CD4-positive, alpha-beta T cell treated with Interferon gamma for 1 hour (primary cell): ENCODE measurements at places on chromosomes 3 and 15.

GRCh38 chr15:96350934-96351724, 20.6 kb downstream of the NR2F2 start:
- DNase-seq = no peak

DNA sequence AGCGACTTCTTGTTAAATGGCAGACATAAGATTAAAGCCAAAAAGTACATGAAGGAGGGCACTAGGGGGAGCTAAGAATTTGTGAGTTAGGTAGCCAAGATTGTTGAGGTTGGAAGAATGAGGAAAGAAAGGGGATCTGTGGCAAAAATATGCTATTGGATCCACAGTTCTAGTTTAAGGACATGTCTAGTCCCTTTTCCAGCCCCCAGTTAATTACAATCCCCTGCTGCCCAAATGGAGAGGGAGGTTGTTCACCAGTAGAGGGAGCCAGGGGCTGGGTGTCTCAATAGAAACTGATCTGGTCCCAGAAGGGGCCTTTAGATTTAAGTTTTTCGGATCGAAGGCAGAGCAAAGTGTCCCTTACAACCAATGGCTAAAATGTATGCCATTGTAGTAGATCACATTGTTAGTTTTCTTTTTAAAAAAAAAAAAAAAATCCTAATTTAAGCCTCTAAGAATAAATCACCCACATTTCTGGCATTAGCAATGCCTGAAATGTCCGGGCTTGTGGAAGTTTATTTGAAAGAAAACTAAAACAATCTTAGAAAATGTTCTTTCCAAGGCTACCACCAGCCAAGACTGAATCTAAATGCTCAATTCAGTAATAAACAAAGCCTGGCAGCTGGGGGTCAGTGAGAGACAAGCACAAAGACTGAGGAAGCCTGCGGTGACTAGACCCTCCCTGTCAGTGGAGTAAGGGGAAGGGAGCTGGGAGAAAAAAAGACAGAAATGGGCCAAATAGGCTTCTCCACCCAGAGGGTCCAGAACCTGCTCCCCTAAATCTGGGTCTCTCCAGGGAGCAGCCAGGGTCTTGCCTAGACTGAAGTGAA, 7.1 kb downstream of the COL8A1 start:
- no peak for DNase-seq

GRCh38 chr15:73028831-73029451, 23.3 kb upstream of the NEO1 start:
- no peak for DNase-seq

DNA sequence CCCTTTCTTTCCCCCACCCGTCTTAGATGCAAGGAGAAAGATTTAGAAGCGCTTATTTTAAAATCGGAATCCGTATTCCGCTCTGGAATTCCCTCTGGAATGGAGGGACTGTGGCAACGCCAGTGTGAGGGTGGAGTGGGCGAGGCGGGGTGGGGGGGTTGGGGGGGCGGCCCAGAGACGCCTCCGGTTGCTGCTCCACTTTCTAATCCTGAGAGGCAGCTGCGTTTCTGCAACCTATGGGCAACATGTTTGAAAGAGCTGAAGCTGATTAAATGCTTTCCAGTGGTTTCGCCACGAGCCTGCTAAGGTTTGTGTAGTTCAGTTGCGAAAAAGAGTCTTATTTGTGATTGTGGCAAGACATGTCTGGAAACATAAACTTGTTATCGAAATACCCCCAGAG, at the start of gene CCK:
TSS of gene CCK (minus strand) at position 101 of the 400 bp plus-strand sequence. CDS start 2,555 bp downstream, outside the sequence.
- DNase-seq = no peak

- DNase-seq = peak; percentile 31
Measured at GRCh38 chr3:128603811-128604775, 46.5 kb downstream of the RPN1 start.

- DNase-seq = no peak
Measured at GRCh38 chr15:67777071-67777470, 48.2 kb upstream of the SKOR1 start.

GRCh38 chr15:68765602-68766368, 54.9 kb downstream of the ANP32A start:
- no peak for DNase-seq

DNA sequence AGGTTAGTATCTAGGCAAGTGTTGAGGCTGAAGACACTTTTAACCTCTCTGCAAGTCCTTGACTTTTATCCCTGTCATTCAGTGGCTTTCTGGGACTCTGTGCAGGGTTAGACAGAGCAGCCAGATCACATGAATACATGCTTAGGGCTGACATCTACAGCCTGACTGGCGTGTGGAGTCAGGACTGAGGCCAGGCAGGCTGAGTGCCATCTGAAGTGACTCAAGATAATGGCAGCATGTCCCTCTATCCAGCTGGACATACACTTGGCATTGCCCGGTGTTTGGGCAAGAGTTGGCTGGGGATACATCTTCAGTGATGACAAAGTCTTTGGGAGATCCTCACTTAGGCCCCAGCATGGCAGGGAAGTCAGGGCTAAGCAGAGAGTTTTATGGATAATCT, 22.4 kb downstream of the DUOX2 start:
- DNase-seq = no peak

GRCh38 chr3:29463304-29463703, 182.4 kb downstream of the RBMS3 start:
- no peak for DNase-seq

GRCh38 chr3:24378313-24378712, 116.3 kb downstream of the THRB start:
- DNase-seq = no peak

GRCh38 chr3:49165771-49166751, at the start of gene CCDC71:
TSS of gene CCDC71 (minus strand) at chr3:49166331. CDS start at chr3:49164208, 2,123 bp downstream.
- DNase-seq = peak; percentile 81

- DNase-seq = no peak
Measured at GRCh38 chr15:71219645-71220044, 104.4 kb downstream of the THSD4 start.

DNA sequence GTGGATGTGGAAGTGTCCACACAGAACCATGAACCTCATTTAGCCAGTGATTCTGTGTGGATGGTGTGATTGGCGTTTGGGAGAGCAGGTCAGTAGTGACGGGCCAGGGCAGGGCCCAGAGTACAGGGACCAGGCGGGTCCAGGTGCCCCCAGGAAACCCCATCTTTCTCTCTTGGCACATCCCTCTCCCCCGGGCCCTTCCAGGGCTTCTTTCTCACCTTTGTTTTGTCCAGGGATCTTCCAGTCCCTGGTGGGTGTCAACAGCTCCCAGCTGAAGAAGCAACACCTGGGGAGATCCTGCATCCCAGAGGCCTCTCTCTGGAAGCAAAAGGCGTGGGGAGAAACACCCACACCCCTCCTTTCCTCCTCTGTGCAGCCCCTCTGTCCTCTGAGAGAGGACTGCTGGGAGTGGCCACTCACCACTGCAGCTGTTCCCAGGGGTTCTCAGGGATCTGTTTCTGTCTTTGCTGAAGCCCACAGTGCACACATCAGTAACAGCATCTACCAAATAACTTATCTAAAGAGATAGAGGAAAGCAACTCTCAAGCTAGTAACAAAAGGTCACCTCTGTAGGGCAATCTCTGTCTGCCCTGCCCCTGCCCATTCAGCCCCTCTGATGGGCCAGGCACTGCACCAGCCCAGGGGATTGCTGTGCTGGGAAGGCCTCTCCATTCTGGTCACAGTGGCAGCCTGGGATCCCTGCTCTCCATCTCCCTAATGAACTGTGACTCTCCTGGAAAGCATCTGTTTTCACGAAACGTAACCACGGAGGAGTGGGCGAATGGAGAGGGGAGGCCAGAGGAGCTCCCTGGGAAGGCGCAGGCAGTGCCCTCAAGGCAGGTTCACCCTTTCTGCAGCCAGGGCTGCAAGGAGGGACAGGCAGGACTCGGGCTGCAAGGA, 98.3 kb upstream of the ALDH1A3 start:
- no peak for DNase-seq

DNA sequence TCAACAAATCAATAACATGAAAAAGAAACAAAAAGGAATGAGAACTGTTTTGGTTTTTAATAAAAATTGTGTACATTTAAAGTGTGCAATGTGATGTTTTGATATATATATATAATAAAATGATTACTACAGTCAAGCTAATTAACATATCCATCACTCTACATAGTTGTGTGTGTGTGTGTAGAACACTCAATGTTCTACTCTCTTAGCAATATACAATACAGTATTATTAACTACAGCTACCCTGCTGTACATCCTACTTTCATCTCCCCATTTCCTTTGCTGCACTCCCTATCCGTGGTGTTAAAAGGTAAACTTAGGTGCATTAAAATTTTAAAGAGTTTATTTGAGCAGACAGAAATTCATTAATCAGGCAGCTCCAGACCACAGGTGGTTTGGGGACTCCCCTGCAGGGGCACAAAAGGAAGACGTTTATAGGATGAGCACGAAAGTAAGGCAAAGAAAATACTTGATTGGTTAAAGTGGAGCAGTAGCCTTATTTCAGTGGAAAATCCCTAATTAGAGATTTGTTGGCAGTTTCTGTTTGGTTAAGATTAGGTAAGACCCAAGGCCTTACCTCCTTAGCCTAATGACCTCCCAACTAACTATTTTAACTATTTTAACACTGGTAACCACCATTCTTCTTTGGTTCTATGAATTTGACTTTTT, 61.8 kb upstream of the SNRK start:
- no peak for DNase-seq

- no peak for DNase-seq
Measured at GRCh38 chr3:146817704-146818103, 212.6 kb upstream of the PLSCR5 start.

DNA sequence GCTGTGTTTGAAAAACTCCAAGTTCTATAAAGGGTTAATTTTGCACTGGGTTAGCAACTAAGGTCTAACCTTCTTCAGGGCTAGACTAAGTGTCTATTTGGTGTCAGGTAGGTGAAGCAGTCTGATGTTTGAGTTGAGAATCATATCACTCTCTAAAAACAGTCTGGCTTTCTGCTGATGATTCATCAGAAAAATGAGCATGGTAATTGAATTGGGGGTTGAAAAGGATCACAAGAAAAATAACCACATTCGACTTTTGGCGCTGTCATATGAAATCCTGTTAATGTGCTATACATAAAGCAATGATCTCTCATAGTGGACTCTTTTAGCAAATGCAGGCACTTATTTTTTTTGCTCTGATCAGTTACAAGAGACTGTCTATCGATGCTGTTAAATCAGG, 242.2 kb upstream of the AZI2 start:
- DNase-seq = no peak

DNA sequence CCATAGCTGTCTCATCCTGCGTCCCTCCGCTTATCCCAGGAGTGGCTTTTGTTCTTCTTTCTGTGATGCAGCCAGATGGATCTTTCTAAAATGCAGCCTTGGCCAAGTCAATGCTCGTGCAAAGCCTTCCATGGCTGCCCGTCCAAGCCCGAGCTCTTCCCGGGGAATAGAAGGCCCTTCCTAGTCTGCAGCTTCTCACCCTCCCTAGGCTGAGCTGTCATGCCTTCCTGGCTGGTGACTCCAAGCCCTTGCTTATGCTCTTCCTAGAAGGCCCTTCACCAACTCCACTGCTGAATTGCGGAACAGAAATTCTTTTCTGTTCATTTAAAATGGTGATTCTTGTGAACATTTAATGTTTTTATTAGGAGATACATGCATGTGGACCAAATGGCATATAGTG, 95.9 kb downstream of the SMAD6 start:
- no peak for DNase-seq

DNA sequence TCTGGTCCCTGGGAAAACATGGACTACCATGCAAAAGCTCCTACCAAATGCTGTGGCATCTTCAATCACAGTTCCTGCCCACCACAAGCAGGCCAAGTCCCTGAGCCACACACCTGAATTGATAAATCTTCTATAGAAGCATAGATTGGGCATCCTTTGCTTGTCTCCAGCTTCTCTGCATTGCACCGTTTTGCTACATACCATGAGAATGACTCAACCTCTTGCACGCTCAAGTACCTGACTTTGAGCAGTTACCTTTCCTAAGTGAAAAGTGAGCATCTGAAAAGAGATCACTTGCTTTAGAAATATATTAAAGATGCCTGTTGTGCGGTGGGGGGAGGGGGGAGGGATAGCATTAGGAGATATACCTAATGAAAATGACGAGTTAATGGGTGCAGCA, 31.3 kb downstream of the GATM start:
- DNase-seq = no peak

GRCh38 chr3:66671291-66671690, 170.5 kb upstream of the LRIG1 start:
- no peak for DNase-seq

DNA sequence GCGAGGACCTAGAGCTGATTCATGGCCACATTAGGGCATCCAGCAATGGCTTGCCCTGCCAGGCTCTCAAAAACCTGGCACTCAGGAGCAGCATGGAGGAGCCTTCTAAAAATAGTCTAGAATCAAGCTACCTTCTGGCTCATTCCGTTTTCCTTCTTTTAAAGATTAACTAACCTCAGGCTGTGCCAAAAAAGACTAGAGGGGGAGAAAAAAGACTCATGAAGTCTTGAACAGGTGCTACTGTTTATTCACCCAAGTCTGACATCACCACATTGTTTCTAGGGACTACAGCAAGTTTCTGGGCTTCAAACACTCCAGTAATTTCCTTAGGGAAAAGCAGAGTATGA, 125.8 kb downstream of the TNIK start:
- no peak for DNase-seq

- DNase-seq = no peak
Measured at GRCh38 chr3:2784627-2785026, 325.5 kb downstream of the IL5RA start.

GRCh38 chr3:145959457-145960088, 201.4 kb downstream of the PLOD2 start:
- DNase-seq = no peak

- DNase-seq = peak; percentile 45
Measured at GRCh38 chr3:25663869-25664811, 567 bp downstream of the TOP2B start.

DNA sequence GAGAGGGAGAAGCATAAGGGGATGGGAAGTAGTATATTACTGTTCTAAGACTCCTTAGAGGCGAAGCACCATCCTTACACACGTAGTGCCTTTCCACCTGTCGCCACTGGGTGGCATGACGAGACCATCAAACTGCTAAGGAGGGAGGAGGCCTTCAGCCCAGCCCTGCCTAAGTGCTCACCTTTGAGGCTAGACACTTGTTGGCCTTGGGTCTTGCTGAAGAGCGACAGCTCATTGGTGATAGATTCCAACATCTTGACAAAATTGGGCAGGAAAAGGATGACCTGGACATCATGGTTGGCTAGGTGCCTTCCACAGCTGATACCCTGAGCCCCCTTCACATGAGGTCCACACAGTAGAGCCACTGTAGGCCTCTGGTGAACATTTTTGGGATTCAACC, 19.6 kb downstream of the CLK3 start:
- peak; percentile 67 for DNase-seq

DNA sequence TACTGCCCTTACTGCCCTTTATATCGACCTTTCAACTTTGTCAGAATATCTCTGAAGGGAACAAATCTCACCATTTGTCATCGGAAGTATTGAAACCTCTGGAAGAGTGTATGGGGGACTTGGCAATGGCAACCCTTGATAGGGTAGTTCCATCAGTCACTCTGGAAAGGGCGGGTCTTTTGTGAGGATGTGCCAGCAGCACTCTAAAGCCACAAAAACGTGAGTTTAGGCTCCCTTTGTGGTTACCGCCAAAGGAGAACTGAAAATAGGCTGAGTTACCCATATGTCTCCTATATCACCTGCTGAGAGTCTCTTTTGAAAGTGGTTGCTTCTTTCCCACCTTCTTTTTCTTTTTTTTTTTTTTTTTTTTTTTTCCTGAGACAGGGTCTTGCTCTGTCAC, 296.8 kb upstream of the CHRM5 start:
- DNase-seq = no peak
